Right ventricle myocardium inferior (tissue), 1 donor: ENCODE measurements at places on chromosomes 5 and 9. TPM values are rescaled to one million over a fixed set of nuclear protein-coding genes. Genes with fewer than 3 reads are reported as not detected.

GRCh38 chr5:169272111-169272510, 28.8 kb downstream of the SLIT3 start:
- DNase-seq, result no peak

GRCh38 chr5:55231029-55231918, 2.1 kb downstream of the CCNO start:
- peak; percentile 66 for DNase-seq

DNA sequence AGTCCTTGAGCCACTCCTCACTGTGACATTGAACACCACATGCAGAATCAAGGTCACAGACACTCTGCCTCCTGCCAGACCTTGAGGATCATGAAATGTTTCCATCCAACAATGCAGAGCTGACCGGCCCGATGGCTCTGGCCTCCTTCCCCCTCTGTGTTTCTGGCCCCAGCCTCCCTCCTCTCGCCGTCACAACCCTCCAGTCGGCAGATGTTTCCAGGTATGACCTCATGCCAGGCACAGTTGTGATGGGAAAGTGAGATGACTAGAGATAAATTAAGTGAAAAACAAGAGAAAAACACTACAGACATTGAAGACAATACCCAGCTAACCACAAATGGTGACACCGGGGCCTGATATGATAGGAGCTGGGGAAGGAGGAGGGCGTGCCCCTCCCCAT, 9.8 kb downstream of the NTNG2 start:
- peak; percentile 8 for DNase-seq

The KCNMB1 gene
- 0.76 TPM for total RNA-seq

The UBTD2 gene
- 8.6 TPM for total RNA-seq
